ENCODE measurements at places on chromosomes 6 and 20. TPM values are rescaled to one million over a fixed set of nuclear protein-coding genes. Genes with fewer than 3 reads are reported as not detected.

Gene ELOVL5
- 206 TPM for total RNA-seq

Gene RSPO3
- total RNA-seq, result 1.5 TPM

Gene HTR1B
- total RNA-seq, result 2.5 TPM

Gene BPIFA1
- total RNA-seq, result not detected

Gene RIN2
- 29.2 TPM for total RNA-seq

Gene CCN6
- total RNA-seq, result 3.5 TPM

Gene GCNT2
- total RNA-seq, result 17.0 TPM

Gene SLC22A7
- not detected for total RNA-seq

Gene PLN
- 2.0 TPM for total RNA-seq

Gene RNF39
- 4.3 TPM for total RNA-seq

Gene PPP1R11
- total RNA-seq, result 40.2 TPM

Gene HSPA12B
- total RNA-seq, result 11.1 TPM

Gene SLC16A10
- 16.9 TPM for total RNA-seq

Gene TMEM14A
- total RNA-seq, result 33.4 TPM

Gene DLK2
- 1.7 TPM for total RNA-seq

Gene TMEM181
- total RNA-seq, result 81.0 TPM

Gene CGAS
- total RNA-seq, result 2.4 TPM

Gene VEGFA
- total RNA-seq, result 15.2 TPM

Gene SOX18
- 17.1 TPM for total RNA-seq

Gene GJA10
- total RNA-seq, result not detected

Gene COL9A3
- total RNA-seq, result 50.6 TPM

Gene MEP1A
- total RNA-seq, result 0.63 TPM

Gene TINAG
- total RNA-seq, result not detected

Gene EPPIN
- 185 TPM for total RNA-seq

Gene TREML2
- total RNA-seq, result 1.8 TPM

Gene MAN1A1
- total RNA-seq, result 12.8 TPM

Gene C6orf15
- total RNA-seq, result not detected

Gene CALHM4
- 0.25 TPM for total RNA-seq

Gene HFE
- total RNA-seq, result 5.1 TPM

Gene POLH
- 18.3 TPM for total RNA-seq

Gene MYH7B
- total RNA-seq, result 30.2 TPM

Gene OR2J3
- total RNA-seq, result 2.9 TPM

Gene CCR6
- total RNA-seq, result 0.87 TPM

Gene LY6G5B
- total RNA-seq, result 14.0 TPM

Gene BEND6
- total RNA-seq, result 1.4 TPM

Gene TRIM31
- total RNA-seq, result 0.50 TPM

Gene ADISSP
- 17.6 TPM for total RNA-seq

Gene BPIFB1
- total RNA-seq, result 5.5 TPM

Gene AURKA
- 35.4 TPM for total RNA-seq

Gene PRDM1
- total RNA-seq, result 4.1 TPM

Gene SIRT5
- 15.7 TPM for total RNA-seq

Gene CLPSL1
- not detected for total RNA-seq

Gene YTHDF1
- total RNA-seq, result 56.9 TPM

Gene ZC3H12D
- total RNA-seq, result 2.1 TPM

Gene PRRC2A
- total RNA-seq, result 288 TPM

Gene RBPJL
- 0.43 TPM for total RNA-seq

Gene ULBP2
- 1.5 TPM for total RNA-seq

Gene SIGLEC1
- total RNA-seq, result 4.3 TPM

Gene SMIM29
- 35.8 TPM for total RNA-seq

Gene CASS4
- 0.79 TPM for total RNA-seq
